Left ventricle myocardium inferior (tissue), 1 donor: ENCODE measurements at places on chromosomes 5 and 9.

DNA sequence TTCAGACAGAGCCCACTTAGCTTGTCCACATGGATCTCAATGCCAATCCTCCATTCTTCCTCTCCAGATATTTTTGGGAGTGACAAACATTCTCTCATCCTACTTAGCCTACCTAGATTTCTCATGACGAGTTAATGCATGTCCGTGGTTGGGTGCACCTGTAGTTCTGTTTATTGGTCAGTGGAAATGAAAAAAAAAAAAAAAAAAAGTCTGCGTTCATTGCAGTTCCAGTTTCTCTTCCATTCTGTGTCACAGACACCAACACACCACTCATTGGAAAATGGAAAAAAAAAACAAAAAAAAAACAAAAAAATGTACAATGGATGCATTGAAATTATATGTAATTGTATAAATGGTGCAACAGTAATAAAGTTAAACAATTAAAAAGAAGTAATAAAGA lies 59.0 kb downstream of the BASP1 start:
- no peak for DNase-seq

DNA sequence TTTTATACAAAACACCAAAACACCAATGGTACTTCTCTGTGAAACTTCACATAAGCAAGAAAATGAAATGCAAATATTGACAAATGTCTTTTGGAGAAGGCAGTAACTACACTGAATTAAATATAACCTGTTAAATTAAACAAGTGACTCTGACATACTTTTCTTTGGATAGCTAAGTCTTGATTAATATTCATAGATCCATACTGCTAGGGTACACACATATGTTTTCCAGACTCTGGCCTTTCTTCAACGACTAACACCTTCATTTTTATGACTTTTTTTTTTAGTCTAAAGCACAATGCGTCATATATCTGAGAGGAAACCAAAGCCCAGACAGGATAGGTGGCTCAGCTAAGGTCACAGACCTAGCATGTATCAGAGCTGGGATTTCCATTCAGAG lies 263.7 kb downstream of the TENT4A start:
- DNase-seq = no peak

DNA sequence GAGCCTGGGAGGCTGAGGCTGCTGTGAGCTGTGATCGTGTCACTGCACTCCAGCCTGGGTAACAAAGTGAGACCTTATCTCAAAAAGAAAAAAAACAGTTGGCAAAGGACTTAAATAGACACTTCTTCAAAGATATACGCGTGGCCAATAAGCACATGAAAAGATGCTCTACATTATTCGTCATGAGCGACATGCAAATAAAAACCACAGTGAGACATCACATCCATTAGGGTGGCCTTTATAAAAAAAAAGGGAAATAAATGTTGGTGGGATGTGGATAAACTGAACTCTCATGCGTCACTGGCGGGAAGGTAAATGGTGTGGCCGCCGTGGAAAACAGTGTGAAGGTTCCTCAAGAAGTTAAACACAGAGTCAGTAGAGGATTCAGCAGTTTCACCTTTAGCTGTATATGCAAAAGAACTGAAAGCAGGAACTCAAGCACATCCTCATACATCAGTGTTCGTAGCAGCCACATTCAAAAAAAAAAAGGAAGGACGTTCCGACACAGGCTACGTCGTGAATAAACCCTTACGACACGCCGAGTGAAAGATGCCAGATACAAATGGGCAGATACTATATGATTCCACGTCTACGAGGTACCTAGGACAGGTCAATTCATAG lies 24.5 kb upstream of the NRARP start:
- DNase-seq = no peak

- no peak for DNase-seq
Observed at GRCh38 chr9:4056187-4056586, 243.7 kb downstream of the GLIS3 start.

DNA sequence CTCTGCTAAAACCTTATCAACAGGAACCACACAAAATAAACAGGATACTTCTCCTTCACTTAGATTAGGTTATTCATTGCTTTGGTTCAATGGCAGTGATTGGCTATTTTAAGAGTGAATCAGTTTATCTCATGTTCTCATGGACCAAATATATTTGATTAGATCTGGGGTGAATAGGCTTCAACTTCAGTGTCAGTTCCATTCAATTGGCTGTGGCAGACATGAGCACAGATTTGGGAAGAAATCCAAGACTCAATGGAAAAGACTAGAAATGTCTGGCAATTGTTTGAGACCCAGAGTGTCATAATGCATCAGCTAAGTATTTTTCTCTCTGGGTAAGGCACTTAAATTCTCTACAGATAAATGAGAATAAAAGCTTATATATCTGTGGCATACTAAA lies 37.1 kb downstream of the CDH18 start:
- DNase-seq = no peak

GRCh38 chr5:82812575-82812974 lies 264.6 kb downstream of the TMEM167A start:
- DNase-seq = no peak

GRCh38 chr5:73160239-73160671 lies 12.7 kb upstream of the TMEM174 start:
- no peak for DNase-seq

DNA sequence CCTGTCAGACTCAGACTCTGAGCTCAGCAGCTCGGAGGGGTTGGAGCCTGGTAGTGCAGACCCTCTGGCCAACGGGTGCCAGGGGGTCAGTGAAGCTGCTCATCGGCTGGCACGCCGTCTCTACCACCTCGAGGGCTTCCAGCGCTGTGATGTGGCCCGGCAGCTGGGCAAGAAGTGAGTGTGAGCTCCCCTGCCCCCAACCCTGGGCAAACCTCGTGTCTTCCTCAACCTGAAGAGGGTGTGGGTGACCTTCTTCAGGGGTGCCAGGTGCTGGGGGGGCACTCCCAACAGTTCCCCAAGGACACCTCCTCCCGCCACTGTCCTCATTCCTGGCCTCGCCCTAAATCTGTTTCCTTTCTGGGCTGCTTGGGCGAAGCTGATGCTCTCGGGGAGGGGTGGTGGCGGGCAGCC lies 18.6 kb downstream of the PSD2 start:
- DNase-seq = no peak

GRCh38 chr5:119417891-119418605 lies 34.2 kb upstream of the HSD17B4 start:
- no peak for DNase-seq

DNA sequence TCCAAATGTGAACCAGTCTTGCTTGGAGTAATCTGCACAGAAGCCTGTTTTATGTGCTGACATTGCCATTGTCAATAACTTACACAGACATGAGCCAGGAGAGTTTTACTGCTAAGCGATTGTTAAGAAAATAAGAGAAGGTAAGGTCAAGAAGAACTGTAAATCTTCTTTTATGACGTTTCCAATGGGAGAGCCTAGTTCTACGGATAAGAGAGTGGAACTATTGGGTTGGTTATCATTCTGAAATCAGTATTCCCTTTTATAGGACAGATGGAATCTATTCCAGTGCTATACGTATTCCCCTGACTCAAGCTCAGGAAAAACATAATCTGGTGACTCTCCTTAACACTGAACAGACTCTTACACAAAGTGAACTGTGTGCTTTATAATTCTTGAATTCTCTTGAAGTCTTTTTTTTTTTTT lies 137.9 kb upstream of the OTULINL start:
- no peak for DNase-seq

- DNase-seq = no peak
Observed at GRCh38 chr9:21153336-21154017, 11.8 kb upstream of the IFNW1 start.

DNA sequence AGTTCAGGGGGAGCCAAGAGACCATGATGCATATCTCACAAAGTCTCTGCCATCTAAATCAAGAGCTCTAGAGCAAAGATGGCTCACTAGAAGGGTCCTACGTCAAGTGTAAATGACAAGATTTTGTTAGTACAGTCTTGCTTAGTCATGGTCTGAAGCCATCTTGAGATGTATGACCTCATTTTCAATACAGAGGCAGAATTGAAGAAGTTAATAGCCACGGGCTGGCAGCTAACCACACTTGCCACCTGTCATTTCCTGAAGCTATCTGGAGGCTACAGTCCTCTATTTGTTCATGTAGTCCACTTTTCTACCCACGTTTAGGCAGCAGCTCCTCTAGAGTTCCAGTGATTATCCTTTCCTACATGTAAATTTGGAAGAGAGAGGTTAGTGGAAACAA lies 231.7 kb upstream of the CDH12 start:
- no peak for DNase-seq

GRCh38 chr9:15416880-15417279 lies 5.8 kb upstream of the SNAPC3 start:
- DNase-seq = no peak

- DNase-seq = no peak
Observed at GRCh38 chr5:133934822-133935666, 33.4 kb downstream of the C5orf15 start.

DNA sequence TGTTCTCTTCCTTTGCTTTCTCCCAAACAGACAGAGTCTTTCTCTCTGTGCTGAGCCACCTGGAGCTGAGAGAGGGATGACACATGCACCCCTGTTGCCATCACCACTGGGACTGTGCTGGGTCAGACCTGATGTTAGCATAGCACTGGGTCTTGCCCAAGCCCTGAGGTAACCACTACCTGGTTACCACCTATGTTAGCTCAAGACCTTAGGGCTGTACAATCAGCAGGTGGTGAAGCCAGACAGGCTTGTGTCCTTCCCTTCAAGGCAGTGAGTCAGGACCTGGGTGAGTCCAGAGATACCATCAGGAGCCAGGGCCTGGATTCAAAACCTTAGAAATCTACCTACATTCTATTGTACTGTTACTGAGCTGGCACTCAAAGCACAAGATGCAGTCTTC lies 32.1 kb downstream of the FST start:
- no peak for DNase-seq

DNA sequence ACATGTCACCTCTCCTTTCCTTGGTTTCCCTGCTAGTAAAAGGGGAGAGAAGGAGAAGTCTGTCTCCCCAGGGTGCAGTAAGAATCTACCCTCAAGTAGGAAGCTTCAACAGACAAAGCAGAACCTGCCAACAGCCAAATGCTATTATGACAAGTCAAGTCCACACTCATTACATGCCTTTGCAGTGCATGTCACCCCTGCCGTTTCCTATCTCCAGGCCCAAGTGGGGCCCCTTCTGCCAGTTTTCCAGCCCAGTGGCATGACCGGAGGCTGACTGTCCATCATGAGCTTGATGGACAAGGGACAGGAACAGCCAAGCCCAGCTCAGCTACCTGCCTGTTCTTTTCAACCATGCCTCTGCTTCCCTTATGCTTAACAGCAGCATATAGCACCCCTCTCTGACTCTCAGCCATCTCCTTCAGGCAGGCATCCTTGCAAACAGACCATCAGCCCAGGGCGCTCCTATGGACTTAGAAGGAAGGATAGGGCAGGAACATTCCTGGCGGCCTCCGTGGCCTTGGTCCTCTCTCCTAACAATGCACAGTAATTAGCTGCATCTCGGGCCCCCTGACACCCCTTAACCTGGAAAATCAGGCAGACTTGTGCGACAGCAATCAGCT lies 107.2 kb upstream of the RAD23B start:
- DNase-seq = peak; percentile 52

GRCh38 chr9:27282269-27282668 lies 14.7 kb downstream of the EQTN start:
- no peak for DNase-seq

DNA sequence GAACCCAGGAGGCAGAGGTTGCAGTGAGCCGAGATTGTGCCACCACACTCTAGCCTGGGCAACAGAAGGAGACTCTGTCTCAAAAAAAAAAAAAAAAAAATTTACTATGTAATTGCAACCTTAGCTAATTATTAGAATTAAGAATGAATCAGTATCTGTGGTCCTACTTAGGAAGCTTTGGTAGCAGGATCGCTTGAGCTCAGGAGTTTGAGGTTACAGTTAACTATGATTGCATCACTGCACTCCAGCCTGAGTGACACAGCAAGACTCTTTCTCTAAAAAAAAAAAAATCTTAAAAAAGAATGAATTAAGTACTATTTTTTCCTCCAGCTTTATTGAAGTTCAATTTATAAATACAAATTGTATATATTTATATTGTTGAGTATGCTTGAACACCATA lies 16.7 kb downstream of the NDUFAF2 start:
- DNase-seq = no peak

DNA sequence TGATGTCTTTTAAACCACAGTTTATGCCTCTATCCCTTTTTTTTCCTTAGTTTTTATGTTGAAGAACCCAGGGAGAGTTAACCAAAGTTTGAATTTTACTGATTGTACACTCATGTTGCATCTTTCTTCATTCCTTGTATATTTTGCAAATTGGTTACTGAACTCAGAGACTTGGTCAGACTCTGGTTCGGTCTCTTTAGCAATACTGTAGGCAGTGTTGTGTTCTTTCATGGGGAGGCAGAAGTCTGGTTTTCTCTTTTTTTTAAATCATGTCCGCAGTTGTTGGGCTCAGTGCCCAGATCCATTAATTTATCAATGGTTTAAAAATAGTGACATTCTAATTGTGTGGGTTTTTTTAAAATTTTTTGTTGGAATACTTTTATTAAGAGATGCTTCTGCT lies 23.4 kb downstream of the UBE2R2 start:
- no peak for DNase-seq

DNA sequence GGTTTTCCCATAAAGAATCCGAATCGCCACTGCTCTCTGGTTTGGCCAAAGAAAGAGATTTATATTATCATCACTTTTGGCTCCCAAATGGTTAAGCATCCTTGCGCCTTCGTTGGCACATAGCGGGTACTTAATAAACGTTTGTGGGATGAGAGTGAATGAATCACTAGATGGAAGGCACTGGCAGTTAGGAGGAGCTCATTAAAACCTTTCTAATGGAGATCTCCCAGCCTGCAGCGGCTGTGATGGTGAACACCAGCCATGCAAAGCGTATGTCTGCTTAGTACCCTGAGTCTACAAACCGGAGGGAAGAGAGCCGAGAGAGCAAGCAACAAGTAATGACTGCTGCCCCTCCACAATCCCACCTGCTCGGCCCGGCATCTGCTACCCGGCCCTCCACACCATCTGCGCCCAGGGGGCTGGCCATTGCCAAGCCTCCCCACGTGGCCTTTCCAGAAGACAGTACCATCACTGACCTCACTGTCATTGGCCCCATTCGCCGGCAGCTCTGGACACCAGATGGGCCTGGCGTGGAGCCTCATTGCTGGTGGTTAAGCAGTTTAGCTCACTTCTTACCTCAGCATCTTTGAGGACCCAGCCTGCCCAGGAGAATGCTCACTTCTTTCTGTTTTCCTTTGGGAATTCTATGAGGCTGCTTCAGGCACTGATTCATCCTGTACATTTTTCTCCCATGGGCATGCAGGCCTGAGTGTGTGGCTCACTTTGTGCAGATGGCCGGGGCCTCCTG lies 39.3 kb upstream of the ANKRD33B start:
- no peak for DNase-seq

GRCh38 chr9:131826966-131827525 lies 87.2 kb upstream of the RAPGEF1 start:
- DNase-seq = no peak

DNA sequence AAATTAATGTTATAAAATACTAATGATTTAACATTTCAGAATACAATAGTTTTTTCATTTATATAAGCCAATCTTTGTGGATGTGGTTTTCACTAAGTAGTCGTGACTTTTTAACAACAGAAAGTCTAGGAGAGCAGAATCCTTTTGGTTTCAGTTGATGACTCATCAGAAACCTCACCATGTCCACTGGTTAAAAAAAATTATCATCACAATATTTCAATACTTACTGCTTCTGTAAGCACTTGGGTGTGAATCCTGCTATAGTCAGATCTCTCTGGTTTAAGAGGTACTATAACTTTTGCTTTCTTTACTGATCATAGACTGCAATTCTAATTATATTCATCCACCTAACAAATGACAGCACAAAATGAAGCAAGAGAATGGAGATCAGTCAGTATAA lies 77.2 kb downstream of the MRPS30 start:
- DNase-seq = no peak

GRCh38 chr9:125258160-125258785 lies 3.4 kb upstream of the GAPVD1 start:
- no peak for DNase-seq
